Stimulated activated CD4-positive, alpha-beta T cell treated with anti-CD3 and anti-CD28 coated beads, Interleukin-15, amount 100 ng/mL, for 48 hours (primary cell): ENCODE measurements at places on chromosomes 7 and 10.

DNA sequence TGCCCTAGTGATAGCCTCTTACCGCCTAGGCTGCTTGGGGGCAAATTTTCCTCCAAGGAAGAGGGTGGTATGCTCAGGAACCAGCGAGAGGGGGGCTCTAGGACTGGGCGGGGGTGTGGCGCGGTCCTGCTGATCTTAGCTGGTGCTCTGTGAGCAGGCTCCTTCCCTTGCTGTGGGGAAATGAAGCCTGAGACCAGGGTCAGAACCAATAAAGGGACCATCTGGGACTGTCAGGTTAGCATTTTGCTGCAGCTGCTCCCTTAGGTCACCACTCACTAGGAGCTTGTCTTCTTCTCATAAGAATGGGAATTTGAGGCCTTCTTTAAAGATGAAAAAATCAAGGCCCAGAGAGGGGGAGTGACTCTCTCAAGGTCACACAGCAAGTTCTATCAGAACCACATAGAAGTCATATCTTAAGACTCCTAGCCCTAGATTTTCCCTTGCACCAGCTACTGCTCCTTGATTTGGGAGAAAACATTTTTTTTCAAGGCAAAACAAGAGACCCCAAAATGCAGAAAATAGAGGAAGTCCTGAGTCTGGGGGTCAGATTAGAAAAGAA lies 2.0 kb upstream of the NEUROG3 start:
- no peak for DNase-seq

DNA sequence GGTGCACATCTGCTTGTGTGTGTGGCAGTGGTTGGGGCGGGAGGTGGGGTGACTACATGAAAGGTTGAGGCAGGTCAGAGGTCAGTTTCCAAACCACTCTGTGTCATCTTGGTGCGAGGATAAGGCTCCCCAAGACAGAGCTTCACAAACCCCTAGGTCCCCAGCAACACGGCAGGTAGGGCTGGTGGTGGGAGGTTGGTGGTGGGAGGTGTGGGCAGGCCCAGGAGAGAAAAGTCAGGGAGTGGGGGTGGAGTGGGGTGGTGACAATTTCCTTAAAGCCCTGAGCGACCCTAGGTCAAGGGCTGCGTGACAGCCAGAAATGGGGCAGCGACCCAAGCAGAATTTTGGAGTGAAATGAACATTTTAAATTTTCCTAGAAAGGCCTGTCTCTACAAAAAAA lies 1.6 kb upstream of the STRA8 start:
- DNase-seq: no peak

DNA sequence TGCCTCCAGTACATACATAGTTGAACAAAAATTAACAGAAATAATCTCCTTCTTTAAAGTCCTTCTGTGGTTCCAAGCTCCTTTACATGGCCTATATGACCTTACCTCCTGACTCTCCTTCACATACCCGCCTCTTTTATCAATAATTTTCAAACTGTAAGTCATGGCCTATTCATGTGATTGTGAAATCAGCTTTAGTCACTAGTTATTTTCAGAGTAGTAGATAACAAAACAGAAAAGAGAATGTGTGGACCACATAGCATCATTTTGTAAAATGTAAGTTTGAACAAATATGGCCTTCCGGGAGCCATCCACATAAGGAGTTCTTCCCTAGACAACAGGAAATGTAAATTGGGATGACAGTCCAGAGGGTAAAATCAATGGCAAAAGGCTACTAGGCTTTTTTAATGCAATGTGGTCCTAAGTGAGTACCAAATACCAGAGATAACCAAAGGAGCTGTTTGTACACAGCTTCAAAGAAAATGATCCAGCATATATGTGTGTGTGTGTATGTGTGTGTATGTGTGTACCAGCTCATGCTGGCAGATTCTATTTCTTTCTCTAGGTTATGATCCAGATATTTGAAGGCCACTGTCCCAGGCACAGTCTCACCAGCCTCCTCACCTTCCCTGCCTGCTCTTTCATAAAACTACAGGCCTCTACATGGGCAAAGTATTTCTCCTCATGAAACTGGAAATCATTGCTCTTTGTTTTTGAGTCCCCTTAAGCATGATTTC lies 12.3 kb upstream of the FAM133B start:
- DNase-seq: no peak

GRCh38 chr10:98074315-98074911 lies 44.0 kb upstream of the CRTAC1 start:
- no peak for DNase-seq

DNA sequence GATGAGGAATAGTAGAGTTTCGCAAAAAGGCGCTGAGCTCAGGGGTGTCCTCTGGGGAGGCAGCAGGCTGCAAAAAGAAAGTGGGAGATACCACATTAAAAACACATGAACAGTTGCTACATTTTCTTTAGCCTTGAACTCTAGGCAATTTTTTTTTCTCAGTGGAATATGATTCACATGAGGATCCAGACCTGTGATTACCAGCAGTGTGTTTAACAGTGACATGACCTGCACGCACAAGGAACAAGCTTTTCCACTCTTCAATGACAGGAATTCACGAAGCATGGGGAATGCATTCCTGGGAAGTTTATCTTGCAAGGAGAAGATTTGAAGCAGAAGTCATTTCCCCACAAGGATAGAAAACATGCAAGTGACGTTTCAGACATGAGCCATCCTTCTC lies 161.6 kb downstream of the ITGA8 start:
- DNase-seq: no peak
